ENCODE measurements at places on chromosomes 1 and 21.

DNA sequence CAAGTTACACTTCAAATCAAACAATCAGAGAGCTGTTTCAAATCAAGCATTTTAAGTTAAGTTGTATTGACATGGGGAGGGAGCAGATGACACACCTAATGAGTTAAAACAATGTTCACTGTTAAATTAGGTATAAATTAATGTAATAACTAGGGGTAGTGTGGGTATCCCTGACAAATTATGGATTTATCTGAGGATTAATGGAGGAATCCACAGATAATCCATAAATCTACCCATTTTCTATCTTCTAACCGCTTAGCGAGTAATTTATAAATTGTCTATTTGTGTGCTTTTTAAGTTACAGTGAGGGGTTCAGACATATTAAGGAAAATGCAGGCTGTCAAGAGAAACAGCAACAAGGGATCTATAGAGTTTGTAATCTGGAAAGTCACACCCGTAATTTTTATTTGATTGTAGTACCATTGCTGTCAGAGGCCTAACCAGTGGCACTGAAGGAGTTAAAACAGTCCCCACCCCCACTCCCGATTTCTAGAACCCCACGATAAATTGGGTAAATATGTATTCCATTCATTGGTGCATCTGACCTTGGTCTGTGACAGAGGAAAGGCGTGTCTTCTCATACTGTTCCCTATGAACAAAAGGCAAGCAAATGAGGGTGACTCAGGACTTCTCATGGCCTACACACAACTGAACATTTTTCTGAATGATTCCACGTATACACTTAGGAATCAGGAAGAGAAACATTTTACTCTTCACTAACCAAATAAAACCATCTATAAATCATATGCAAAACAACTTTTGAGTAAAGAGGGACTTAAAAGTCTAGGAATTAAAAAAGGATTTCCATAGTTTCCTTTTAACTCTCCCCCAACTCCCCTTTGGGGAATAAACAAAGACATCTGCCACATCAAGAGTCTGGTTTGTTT lies 7.4 kb downstream of the IRF2BP2 start:
- DNase-seq, result no peak

DNA sequence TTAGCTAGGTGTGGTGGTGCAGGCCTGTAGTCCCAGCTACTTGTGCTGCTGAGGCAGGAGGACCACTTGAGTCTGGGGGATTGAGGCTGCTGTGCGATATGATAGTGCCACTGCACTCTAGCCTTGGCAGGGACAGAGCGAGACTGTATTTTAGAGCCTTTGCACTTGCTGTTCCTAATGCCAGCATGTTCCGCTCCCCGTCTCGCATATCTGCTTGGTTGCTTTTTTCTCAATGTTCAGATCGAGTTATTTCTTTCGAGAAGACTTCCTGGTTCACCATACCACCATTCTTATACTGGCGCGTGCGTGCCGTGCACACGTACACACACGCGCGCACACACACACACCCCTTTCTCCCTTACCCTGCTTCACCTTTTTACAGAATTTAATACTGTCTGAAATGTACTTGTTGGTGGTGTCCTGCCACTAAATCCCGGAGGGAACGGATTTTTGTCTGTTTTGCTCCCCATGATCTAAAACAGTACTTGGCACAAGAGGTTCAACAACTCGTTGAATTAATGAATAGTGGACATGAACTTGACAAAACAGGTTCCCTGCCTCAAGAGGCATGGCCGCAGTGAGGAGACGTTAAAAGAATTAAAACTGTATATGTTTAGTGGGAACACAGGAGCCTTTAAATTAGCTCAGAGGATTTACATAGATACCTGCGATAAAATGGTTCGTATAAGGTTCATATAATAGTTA lies 1.1 kb upstream of the RPRD2 start:
- DNase-seq, result peak; percentile 10

DNA sequence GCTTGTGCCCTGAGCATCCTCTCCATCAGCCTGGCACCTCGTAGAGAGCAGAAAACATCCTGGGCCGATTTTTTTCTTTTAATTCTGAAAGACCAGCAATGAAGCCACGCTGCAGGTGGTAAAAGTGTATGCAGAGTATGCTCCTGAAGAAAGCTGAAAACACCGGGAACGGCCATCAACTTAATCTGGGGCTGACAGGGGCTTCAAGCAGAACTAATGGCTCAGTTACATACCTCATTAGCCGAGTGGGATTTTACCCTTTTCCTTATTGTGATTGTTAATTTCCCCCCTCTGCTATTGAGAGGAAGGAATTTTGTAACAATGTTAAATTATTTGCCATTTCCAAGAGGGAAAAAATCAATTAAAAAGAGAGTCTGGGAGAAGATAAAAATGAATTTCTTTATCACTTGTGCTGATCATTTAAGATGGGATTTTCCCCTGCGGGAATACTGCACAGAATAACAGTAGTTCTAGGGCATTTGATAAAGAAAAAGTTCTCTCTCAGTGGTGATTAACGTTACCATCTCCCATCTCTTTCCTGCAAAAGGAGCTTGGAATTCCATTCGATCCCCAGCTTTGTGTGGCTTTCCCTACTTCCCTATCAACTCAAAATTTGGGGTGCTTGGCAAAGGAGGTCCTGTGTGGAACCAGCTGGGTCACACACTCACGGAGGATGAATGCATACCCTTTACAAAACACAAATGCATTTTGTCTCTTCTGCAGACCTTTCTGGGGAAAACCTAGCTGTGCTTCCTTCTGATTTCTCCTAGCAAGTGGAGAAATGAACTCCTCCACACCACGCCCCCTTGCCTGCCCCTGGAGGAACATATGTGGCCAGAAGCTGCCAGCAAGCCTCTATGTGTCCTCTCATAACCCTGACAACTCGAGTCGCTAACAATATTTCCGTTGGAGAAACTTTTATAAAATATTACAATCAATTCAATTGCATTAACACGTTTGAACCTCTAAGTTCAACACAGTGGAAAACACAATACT lies 70.9 kb downstream of the RRAGC start:
- no peak for DNase-seq

GRCh38 chr1:42847111-42847595 lies 740 bp downstream of the ZNF691 start:
- no peak for DNase-seq

DNA sequence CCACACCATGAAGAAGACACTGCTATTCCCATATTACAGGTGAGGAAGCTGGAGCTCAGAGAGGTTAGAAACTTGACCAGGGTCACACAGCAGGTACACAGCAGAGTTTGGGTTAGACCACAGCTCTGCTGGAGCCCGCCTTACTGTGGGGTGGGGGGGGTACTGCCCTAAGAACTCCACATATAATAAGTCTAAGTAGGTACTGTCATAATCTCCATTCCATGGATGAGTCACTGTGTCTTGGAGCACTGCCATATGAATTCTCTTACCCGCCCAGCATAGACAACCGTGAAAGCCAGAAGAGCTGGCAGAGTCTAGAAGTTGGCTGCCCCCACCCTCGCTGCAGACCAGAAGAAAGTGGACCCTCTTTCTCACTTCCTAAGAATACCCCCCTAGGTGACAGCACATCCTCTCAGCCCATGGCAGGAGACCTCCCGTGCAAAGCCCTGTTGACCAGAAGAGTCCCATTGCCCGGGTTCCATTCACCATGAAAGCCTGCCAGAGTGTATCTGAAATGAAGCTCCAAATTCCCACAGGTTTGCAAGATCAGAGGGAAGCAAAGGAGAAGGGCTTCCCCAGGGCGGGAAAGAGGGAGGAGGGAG lies 5.2 kb upstream of the PLA2G2D start:
- no peak for DNase-seq
